NCI-H526 (cell line): ENCODE measurements at places on chromosomes 4 and X.

GRCh38 chr4:108336076-108336475 is 167.3 kb upstream of the LEF1 start:
- DNase-seq, result no peak

- no peak for DNase-seq
Measured at GRCh38 chr4:123217664-123218063, 178.9 kb upstream of the SPRY1 start.

- peak; percentile 27 for DNase-seq
Measured at GRCh38 chrX:119512146-119512800, 44.0 kb downstream of the SLC25A5 start.

DNA sequence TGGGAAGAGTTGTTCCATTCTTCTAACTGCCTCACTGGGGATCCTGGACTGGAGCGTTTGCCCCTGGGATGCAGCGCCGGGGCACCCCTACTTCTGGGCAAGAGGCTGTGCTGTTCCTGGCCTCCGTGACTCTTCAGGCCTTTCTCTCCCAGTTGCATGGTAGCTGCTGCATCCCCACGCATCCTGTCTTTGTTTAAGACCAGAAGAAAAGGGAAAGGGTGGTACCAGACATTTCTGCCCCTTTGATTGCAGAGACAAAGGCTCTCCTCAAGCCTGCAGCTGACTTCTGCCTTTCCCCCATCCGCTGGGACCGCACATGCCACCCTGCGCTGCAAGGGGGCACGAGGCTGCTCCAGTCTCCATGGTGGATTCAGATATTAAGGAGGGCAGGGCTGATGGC is 70.4 kb downstream of the SHROOM2 start:
- DNase-seq, result no peak

DNA sequence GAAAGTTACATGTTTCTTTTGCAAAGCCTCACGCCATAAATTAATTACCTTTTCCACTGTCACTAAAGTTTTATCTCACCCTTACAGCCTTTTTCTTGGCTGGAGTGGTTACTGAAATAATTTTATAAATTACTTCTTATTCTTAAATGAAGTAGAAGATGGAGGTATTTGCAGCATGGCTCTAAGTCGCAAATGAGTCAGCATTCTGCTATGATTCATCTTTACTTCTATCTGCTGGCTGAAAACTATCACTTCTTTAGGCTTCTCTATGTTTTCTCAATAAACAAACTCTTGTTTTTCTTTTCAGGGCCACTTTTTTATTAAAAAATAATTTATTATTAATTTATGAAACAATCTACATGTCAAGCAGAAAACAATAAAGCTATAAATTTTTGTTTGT is 210.2 kb upstream of the GYPA start:
- no peak for DNase-seq

GRCh38 chrX:18390941-18391538 is 34.4 kb upstream of the CDKL5 start:
- DNase-seq, result peak; percentile 80

- DNase-seq, result peak; percentile 32
Measured at GRCh38 chr4:4480205-4480604, 61.6 kb downstream of the STX18 start.

DNA sequence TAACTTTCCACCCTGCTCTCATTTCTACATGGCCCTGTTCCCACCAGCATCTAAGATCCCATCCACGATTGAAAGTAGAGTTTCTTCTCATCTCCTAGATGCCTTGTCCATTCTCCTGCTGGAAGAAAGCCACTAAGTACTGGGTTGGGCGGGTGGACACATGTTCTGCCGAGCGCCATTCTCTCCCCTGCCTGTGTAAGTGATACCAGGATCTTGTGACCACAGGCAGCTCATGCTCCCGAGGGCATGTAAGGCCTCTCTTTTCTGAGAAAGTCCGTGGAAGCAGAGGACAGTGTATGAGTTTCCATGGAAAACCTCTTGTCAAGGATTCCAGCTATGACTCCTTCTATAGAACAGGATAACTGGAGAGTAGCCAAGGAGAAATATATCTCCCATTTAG is 3.3 kb upstream of the SLC25A4 start:
- DNase-seq, result no peak

DNA sequence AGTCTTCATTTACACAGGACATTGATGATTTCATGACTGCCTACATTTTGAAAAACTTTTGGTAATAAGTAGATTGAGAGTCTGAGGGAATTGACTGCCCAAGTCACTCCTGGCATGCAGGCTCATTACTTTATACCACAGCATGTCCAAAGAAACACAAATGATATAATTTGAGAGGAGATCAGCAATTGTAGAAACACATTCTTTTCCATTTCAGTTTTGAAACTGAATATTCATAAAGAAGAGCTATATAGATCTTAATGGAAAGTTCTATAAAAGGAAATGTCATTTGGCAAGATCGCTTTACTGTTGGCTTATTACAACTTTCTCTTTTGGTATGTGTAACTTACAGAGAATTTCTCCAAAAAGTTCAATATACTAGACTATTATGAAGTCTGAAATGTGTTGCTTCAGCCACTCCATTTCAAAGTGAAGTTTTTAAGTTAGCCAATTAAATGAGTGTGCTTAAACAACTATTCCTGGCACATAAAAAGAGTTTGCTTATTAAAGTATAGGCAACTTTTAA is 158.0 kb downstream of the ARAP2 start:
- no peak for DNase-seq

- no peak for DNase-seq
Measured at GRCh38 chr4:65600656-65601055, 69.6 kb downstream of the EPHA5 start.

DNA sequence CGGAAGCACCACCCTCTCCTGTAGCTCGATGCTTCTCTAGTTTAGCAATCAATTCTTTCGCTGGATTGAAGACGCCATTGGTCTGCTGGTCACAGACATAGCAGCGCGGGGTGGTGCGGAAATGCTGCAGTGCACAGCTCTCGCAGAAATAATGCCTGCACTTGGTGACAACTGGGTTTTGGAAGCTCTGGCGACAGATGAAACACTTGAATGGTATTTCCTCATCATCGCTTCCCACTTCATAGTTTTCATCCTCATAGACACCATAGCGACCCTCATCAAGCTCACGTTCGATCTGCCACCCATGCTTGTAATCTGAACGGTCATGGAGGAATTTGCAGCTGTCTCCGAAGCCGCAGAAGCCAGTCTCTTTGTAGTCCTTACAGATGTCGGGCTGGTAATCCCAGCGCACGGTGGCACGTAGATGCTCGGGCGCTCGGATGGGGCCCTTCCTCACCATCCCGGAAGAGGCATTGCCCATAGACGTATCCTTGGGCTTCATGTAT is 854 bp downstream of the RNF113A start:
- peak; percentile 57 for DNase-seq

GRCh38 chr4:74317616-74318246 is 9.5 kb downstream of the EPGN start:
- DNase-seq, result no peak

DNA sequence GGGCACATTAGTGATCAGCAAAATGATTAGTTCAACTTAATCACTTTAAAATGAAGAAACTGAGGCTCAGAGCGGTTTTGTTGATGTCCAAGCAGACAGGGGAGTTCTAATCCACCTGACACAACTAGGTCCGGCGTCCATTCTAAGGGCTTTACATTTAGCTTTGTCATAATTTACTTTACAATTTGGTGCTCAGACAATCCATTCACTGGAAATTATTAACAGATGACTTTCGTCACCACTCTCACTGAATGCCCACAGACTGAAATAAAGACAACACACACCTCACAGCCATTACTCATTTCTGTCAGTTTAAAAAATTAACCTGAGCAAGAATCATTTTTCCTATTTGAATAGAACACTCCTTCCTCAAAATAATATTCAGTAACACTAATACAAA is 10.8 kb downstream of the NR3C2 start:
- no peak for DNase-seq

DNA sequence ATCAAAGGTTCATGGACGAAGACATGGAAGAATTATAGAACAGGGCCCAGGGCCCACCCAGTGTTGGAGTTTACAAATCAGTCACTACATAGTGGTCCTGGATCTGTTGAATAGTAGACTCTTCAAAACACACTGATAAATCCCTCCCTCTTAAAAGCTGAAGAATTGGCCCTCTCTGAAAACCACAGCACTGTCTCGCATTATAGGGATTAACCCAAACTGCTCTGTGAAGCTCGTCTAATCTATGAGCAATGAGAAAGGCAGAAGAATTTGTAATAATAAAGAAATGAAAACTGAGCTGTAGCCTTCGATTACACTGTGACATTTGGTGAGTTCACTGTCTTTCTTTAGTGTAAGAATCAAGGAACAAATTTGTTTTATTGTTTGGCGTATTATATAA is 92.5 kb upstream of the ZFP42 start:
- no peak for DNase-seq

GRCh38 chr4:7964890-7965662 is 25.4 kb upstream of the AFAP1 start:
- no peak for DNase-seq

- no peak for DNase-seq
Measured at GRCh38 chr4:165383591-165384073, 4.8 kb downstream of the CPE start.
